T1000 (cell line): ENCODE measurements at places on chromosomes 7 and 10.
A peak's percentile ranks its signal among the peaks of the same experiment; 100 is the strongest.

DNA sequence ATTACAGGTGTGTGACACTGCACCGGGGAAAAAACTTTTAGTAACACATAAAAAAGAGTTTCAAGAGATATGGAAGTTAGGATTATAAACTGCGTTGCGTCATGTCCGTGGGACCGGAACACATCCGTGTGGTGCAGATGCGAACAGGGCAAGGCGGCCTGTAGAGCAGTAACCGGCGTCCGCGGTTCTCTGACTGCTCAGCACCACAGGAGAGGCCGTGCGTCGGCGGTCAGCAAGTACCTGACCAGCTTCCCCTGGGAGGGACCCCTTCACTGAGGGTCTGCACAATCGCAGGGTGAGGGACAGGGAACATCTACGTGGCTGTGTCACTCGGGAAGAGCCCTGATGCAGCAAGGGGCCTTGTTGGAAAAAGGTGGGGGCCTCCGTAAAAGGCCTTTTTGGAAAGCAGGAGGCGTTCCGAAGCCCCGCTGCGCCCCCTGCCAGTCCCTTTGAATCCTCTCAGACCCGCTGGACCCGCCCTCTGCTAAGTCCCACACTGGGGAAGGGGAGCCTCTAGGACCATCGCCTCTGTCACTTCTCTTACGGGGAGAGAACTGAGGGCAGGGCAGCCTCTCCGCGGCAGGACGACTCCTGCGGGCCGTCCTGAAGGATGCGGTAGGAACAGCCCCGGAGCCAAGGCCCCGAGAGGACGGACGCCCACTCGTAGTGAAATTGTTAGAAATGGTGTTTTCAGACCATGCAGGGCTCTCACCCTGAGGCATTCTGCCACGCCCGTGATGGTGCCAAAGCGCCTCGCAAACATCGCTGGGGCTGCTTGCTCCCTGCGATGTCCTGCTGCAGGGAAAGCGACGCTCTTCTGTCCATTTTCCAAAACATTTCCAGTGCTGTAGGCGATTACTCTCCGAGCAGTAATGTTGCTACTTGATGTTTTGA, 771.6 kb upstream of the COBL start:
- no peak for DNase-seq

- DNase-seq = no peak
These were observed 3.5 kb downstream of the CCDC201 start for GRCh38 chr7:45869426-45869825.

DNA sequence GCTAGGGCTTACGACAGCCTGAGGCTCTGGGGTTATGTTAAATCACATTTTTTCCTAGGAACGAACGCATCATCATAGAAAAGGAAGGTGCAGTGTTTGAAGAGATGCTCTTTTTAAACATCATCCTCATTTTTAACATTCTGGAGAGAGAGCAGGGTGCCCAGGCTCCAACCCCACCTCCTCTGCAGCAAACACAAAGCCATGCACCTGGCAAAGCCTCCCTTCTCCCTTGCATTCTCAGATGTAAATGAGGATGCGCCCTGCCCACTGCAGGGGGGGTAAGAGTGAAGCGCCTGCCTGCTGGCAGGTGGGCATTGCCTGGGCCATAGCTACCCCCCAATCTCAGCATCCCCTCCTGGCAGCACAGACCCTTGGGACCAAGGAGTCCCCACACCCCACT, 92.4 kb downstream of the PTPRN2 start:
- no peak for DNase-seq

GRCh38 chr7:25014756-25015155, 34.8 kb upstream of the OSBPL3 start:
- peak; percentile 33 for DNase-seq

- DNase-seq = no peak
These were observed 19.8 kb downstream of the HACD1 start for GRCh38 chr10:17597386-17597785.

GRCh38 chr7:90536449-90536848, 59.7 kb upstream of the CDK14 start:
- DNase-seq = no peak

DNA sequence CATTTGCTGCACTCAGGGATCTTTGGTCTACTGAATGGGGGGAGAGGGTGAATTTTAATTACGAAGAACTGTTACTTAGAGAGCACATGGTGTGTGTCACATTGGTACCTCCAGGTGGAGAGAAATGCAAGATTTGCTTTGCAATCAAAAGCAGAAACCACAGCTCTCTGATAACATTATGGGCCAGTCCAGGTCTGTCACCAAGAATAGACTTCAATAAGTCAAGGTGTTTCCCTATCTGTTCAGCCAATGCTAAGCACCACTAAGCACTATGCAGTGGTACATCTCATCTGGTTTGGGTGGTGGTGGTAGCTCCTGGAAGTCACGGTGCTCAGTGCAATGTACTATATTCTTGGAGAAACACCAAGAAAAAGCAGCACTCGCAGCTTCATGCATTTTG, 119.6 kb upstream of the AFAP1L2 start:
- DNase-seq = no peak

GRCh38 chr7:70432567-70433001, 699.4 kb upstream of the GALNT17 start:
- DNase-seq = no peak

- DNase-seq = no peak
These were observed 599.8 kb upstream of the MGMT start for GRCh38 chr10:128867210-128867609.

- no peak for DNase-seq
These were observed 18.7 kb upstream of the CYCS start for GRCh38 chr7:25143763-25144162.

DNA sequence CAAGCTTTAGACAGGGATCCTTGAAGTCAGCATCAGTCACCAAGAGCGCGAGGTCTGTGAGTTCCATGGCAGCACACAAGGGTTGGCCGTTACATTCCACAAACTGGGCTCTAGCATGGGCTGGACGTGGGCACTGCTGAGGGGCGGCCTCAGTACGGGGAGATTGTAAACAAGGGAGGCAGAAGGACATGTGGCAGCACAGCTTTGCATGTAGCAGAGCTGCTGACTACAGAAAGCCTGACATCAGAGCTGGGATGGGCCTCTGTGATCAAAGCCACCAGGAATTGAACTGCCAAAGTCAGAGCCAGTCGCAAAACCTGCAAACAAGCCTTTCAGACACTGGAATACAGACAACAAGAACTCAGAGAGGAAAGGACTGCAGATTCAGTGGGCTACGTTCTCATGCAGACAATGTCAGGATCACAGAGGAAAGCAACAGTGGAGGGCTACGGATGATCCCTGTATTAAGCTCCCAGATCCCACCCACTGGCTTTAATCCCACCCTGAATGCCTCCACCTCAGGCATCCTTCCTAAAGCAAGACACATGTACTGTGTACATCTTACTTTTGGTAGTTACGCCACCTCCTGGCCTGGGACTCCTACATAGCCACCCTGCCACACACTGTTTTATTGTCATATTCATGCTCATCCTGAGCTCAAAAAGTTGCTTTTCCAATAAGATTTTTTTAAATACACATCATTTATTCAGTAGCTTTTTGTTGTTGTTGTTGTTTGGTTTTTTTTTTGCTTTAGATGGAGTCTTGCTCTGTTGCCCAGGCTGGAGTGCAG, 291.1 kb upstream of the IMMP2L start:
- DNase-seq = no peak

- DNase-seq = no peak
These were observed 256.1 kb downstream of the INHBA start for GRCh38 chr7:41446606-41447449.

DNA sequence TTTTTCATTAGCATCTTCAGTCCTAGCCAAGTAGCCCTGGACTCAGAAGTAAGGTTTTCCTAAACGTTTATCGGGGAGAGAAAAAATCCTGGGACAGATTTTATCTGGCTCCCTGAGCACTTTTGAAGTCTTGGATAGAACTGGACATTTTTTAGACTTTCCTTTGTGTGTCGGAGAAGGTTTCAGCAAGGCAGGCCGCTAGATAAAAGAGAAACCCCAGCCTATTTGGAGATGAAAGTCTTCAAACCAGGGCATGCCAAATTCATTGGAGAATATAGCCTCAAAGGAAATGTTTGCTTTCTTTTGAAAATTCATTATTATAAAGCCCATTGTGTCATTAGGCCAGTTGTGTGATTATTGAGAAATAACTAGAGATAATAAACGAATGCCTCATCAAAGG, 228.1 kb downstream of the BAMBI start:
- DNase-seq = no peak

GRCh38 chr7:92246360-92247101, 757 bp downstream of the ANKIB1 start:
- no peak for DNase-seq

DNA sequence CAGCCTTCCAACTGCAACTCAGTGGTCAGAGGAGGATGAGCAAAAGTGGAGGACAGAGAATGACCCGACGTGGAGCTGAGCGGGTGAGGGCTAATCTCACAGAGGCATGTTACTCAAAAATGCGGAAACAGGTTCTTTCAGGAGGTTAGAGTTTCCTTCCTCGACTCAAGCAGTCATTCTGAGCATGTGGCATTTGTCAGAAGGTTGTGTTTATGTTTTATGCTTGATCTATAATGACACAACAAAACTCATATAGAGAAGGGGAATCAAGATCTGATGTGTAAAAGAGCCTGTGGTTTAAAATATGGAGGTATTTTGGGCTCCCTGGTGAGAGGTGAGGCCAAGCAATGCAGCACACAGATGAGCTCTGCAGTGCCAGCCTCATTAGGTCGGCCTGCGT, 311.4 kb downstream of the ADARB2 start:
- no peak for DNase-seq

DNA sequence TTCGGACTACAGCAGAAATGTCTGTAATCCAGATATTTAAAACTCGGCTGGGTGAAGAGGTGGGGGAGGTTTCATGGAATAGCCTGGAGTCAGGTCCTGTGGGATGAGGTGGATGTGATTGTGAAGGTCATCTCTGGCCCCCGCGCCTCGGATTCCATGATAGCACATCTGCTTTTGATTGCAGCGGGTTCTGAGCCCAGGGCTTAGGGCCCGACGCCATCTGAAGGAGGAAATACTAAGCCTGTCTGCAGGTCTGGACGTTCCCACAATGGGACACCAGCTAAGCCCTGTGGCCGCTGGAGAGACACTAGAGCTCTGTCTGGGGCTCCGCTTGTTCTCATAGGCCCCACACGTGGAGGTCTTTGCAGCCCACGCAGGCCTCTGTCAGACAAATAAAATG, 328.7 kb downstream of the CXCL12 start:
- no peak for DNase-seq

DNA sequence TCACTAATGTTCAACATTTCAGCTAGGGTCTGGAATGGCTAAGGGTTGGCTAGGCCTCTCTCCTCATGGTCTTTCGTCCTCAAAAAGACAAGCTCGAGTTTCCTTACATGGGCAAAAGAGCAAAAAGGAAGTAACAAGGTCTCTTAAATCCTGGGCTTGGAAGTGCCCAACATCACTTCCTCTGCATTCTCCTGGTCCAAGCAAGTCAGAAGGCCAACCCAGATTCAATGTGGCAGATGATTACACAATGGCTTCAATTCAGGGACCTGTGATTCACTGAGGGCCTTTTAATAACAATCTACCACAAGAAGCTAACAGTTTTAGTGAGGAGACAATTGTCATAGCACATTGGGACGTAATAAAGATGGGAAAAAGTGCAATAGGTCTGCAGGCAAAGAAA, 4.4 kb upstream of the NUP205 start:
- no peak for DNase-seq

DNA sequence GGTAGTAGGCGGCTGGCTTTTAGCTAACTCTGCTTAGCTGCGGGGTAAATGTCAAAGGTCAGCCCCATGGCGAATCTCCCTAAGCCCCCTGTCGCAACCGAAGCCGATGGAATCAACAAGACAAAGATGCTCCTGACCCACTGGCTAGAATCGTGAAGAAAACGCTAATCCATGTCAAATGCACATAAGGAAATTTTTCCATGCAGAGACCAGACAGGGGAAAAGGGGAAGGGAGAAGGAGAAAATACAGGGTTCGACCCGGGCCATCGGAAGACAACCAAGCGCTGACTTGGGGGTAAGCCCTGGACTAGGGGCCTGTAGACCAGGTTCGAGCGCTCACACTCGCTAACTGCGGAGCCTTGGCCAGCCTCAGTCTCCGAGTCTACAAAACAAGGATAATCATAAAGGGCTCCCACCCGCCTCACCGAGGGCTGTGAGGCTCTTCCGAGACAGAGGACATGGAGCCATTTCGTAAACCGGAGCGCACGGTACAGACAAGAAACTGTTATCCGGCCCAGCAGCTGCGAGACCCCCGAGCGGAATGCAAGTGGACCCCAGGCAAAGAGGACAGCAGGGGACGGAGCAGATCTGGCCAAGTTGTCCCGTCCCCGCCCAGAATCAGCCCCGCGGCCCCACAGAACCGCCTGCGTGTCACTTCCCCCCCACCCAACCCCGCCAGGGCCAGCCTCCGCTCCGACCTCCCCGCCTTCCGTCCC, 507 bp downstream of the SAR1A start:
- DNase-seq = no peak

- DNase-seq = no peak
These were observed 211.1 kb downstream of the MGMT start for GRCh38 chr10:129678186-129678585.

DNA sequence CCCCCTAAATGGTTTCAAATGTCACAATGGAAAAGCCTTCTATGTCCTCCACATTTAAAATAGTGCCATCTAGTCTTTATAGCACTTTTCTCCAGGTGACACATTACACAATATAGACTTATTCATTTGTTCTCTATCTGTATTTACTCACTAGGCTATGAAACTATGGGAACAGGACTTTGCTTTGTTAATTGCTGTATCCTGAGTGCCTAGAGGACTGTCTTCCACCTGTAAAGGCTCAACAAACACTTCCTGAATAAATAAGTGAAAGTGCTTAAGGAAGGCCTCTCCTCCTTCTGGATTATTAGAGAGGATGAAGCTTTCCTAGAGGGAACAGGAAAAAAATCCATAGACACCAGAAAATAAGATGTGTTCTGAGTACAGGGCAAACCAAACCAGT, 397.6 kb upstream of the LRRN3 start:
- no peak for DNase-seq
